ENCODE measurements at places on chromosomes 12 and 14.
A peak's percentile ranks its signal among the peaks of the same experiment; 100 is the strongest.

- DNase-seq = no peak
These were observed 227.8 kb downstream of the ZFP36L1 start for GRCh38 chr14:68564826-68565759.

DNA sequence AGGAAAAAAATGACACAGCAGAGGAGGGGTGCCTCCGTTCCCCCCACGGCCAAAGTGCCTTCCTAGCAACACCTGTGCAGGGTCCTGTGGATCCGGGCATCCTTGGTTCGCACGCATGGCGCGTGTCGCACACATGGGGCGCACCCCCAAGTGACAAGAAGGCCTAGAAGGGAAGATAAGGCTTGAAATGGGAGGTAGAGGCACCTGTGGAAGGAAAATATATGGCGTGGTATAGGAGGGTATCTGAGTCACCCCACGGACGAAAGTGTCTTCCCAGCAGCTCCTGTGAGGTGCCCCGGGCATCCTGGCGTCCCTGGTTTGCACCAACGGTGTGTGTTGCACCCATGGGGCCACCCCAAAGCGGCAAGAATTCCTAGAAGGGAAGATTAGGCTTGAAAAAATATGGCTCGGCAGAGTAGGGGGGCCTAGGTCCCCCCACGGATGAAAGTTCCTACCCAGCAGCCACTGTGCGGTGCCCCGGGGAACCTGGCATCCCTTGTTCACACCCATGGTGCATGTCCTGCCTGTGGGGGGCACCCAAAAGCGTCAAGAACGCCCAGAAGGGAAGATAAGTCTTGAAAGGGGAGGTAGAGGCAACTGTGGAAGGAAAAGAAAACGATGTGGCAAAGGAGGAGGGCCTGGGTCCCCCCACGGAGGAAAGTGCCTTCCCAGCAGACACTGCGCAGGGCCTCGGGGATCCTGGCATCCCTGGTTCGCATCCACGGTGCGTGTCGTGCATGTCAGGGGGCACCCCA is 280.0 kb downstream of the ALG10 start:
- DNase-seq = no peak

DNA sequence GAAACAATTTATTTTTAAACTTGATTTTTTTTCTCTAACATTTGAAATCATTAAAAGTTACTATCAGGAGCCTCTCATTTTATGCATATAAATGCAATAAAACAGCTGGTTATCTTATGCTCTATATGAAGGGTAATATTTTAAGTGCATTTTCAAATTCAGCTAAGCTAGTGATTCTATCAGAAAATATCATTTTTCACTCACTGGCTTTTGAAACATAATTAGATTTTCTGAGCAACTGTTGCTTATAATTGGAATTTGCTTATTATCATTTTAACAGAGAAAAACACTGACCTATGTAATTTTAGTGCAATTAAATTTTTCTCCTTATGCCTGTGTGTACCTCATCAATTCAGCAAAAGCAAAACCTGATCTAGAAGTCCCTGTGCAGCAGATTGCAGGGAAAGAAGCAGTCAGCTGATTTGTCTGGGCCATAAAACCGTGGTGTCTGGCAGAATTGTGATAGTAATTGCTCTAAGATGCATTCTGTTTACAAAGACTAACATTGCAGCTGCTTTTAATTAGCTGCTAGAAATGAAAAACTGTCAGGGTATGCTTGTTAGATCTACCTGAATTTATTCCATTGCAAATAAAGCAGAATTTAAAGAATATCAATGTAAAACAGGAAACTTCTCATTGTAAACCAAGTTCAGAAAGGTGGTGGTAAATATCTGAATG is 75.0 kb downstream of the BICD1 start:
- DNase-seq = no peak

- DNase-seq = peak; percentile 13
These were observed 15.3 kb upstream of the BDKRB2 start for GRCh38 chr14:96189281-96189711.

DNA sequence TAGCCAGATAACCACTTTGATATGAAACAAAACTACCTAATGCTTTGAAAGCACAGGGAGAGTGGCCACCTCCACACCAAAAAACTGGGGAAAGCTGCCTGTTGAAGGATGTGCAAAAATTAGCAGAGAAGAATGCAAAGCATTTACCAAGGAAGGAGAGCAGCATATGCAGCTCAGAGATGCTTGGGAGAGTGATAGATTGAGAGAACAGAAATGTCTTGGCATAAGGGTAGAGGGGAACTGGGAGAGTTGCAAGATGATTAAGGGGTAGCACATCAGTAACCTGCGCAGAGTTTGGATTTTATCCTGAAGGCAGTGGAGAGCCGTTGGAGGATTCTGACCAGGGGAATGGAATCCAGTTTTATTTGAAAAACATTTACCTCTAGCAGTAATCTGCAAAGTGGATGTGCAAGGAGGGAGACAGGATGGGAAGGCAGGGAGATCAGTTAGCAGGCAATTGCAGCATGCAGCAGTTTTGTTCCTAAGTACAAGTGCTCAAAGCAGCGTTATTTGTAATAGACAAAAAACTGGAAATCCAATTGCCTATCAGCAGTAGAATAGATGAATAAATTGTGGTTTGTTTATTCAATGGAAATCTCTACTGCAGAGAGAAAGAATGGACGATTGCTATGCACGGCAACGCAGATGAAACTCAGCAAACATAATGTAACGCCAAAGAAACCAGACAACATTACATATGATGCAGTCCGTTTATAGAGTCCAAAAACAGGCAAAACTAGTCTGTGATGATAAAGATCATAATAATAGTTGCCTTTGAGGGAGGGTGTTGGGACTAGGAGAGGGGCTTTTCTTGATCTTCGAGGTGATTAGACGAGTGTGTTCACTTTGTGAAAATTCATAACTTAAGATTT is 81.5 kb downstream of the BHLHE41 start:
- no peak for DNase-seq

DNA sequence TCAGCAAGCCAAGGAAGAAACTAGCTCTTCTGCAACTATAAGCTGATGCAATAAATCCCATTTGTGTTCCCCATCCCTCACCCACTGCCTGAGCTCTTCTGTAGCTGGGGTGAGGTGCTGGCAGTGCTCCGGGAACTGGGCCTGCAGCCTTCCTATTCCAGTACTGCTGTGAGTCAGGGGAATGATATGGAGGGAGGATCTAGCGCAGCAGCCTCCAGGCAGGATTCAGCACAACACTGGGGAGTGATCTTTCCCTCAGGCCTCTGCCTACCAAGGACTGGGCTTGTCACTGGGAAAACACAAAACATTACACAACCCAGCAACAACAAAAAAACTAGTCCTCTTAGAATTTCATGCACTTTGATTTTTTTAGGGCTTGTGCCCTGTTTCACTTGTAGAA is 58.7 kb downstream of the ST8SIA1 start:
- DNase-seq = peak; percentile 79

- peak; percentile 44 for DNase-seq
These were observed 1.4 kb downstream of the HMGA2 start for GRCh38 chr12:65825507-65826352.

DNA sequence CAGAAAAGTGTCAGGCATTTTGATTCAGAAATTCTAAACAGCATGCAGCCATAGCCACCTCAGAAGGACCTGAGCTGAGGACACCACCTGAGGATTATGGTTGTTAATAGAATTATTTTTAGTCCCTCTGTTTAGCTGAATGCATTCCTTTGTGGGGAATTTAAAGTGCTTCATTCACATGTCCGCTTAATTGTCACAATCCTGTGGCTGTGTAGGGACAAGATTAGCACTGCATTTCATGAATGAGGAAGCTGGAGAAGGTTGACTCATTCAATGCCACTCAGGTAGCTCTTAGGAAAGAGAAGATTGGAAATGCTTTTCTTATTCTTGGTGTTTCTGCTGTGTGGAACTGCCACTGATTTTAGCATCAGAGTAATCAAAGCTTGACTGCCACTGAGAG is 42.0 kb upstream of the KRR1 start:
- peak; percentile 83 for DNase-seq

GRCh38 chr12:3130057-3130830 is 53.1 kb downstream of the TSPAN9 start:
- DNase-seq = peak; percentile 38

DNA sequence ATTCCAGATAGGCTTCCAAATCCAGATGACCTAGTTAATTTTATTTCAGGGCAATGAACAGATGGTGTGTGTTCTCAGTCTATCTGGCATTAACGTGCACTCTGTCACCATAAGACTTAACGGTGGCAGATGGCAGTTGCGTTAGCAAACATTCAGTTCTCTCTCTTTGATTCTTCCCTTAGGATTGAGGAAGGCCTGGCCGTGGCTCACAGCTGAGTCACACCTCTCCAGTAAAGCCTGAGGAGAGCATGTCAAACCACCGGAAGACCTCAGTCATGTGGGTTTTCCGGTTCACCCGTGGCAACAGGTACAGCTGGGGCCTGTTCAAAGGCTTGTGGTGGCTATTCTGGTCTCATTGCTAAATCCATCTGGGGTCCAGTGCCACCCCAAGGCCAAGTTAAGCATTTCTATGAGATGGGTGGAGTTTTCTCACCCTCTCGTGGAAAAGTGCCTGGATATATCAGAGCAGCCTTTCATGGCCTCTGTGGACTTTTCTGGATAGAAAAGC is 545.1 kb upstream of the ATP2B1 start:
- peak; percentile 95 for DNase-seq

GRCh38 chr12:12290206-12290605 is 23.4 kb upstream of the LRP6 start:
- no peak for DNase-seq

DNA sequence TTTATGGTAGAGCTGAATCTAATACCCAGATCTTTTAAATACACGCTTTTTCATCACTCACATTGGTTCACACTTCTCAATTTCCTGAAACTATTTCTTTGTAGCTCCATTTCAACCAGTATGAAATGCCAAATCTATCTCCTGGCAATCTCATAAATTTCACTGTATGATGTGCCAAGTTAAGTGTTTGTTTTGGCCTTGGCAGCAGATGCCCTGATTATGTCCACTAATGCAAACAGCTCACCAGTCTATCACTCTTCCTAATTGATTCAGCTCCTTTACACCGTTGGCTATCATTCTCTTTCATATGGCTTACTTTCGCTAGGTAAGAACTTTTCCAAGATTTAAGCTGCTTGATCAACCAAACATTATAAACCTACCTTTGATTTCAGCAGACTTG is 58.6 kb downstream of the ZFC3H1 start:
- DNase-seq = no peak

- peak; percentile 55 for DNase-seq
These were observed 22.3 kb downstream of the MSRB3 start for GRCh38 chr12:65300679-65301349.

DNA sequence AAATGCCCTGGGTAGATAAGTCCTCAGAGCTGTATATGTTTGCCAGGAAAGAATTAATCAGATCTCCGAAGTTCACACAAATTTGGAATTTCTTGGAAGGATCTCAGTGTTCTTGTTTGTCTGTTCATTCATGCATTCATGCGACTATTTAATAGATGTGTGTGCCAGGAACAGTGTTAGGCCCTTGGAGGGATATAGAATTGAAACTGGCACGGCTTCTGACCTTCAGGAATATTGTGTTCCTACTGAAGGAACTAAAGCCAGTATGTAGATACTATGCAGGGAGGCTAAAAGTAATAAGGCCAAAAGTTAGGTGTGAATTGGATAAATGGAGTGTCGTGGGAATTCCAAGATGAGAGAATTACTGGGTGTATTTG is 166.0 kb upstream of the NOS1 start:
- no peak for DNase-seq
